Forelimb muscle (tissue), 1 donor: ENCODE measurements at places on chromosomes 12 and 14. TPM values are rescaled to one million over a fixed set of nuclear protein-coding genes. Genes with fewer than 3 reads are reported as not detected.

GRCh38 chr14:103129301-103130016, 6.2 kb downstream of the TNFAIP2 start:
- no peak for DNase-seq

DNA sequence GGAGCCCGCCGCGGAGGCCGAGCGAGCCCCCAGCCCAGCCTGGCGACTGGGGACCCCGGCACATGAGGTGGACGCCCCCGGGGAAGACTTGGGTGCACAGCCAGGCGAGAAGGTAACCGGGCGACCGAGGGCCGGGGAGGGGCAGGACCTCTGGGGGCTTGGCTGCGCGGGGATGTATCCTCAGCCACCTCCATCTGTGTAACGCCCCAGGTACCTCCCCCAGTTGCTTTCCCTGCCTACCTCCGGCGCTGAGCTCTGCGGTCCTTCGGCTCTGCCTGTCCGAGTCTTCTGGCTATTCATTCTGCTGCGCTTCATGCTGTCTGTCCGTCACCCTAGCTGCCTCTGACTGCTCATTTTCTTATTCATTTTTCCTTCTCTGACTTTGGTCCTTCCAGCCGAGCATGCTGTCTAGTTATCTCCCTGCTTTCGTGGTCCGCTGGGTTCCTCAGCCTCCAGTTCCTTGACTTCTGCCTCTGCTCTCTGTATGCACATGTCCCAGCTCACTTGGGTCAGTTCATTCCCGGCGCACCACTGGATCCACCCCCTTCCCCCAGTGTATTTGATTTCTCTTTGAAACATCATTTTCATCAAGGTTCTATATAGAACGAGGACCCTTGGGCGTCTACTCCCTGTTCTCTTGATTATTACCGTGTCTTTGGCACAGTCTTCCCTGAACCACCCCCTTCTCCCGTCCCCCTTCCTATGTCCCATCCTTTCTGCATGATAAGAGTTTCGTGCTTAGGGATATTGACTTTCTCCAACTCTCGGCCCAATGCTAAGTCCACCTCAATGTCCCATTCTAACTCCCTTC, 612 bp downstream of the PHC1 start:
- DNase-seq = no peak

GRCh38 chr12:29158115-29158763, 9.2 kb downstream of the FAR2 start:
- no peak for DNase-seq

The SAMD4A gene
- polyA plus RNA-seq = 65.1 TPM

GRCh38 chr14:28755198-28755815, 11.3 kb upstream of the FOXG1 start:
- no peak for DNase-seq

- DNase-seq = no peak
Measured at GRCh38 chr12:95371571-95371970, 102.4 kb upstream of the METAP2 start.

The ANKRD9 gene
- 26.4 TPM for polyA plus RNA-seq

GRCh38 chr12:65594409-65594808, 229.9 kb upstream of the HMGA2 start:
- no peak for DNase-seq

The NKX2-1 gene
- not detected for polyA plus RNA-seq

- DNase-seq = no peak
Measured at GRCh38 chr14:56860441-56860840, 50.2 kb upstream of the OTX2 start.

GRCh38 chr12:132495629-132496357, 5.8 kb downstream of the FBRSL1 start:
- DNase-seq = no peak

The NTS gene
- 0.68 TPM for polyA plus RNA-seq

- no peak for DNase-seq
Measured at GRCh38 chr12:20050221-20050620, 318.1 kb upstream of the PDE3A start.

The TAMALIN gene
- 16.3 TPM for polyA plus RNA-seq

The LBHD2 gene
- not detected for polyA plus RNA-seq

The CCDC177 gene
- not detected for polyA plus RNA-seq

The CACNA1C gene
- polyA plus RNA-seq = 3.2 TPM

The CHURC1 gene
- 38.5 TPM for polyA plus RNA-seq

The GYS2 gene
- polyA plus RNA-seq = 0.24 TPM

- DNase-seq = no peak
Measured at GRCh38 chr12:14723763-14724162, 27.4 kb upstream of the GUCY2C start.

The PRB2 gene
- polyA plus RNA-seq = not detected

The RNASE12 gene
- polyA plus RNA-seq = not detected

DNA sequence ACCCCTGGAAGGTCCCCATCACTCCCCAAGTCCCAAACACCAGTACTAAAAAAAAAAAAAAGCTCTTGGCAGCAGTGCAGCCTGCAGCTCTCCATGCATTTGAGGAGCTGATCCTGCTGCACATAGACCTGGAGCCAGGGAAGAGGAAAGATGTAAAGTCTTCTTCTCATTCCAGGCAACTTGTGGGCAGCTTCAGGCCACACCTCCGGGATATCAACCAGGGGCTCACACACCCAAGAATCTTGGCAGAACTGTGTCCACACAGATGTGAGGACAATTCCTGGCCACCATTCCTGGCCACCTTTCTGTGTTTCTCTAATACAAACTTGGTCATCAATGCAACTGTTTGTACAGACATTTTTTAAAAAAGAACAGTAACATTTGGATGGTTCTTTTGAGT, 72.7 kb downstream of the TMEM132C start:
- no peak for DNase-seq

- no peak for DNase-seq
Measured at GRCh38 chr12:67410667-67411067, 141.5 kb downstream of the CAND1 start.

The INHBE gene
- polyA plus RNA-seq = 3.8 TPM

GRCh38 chr12:127238107-127238506, 1028.9 kb upstream of the TMEM132C start:
- no peak for DNase-seq

The NTF3 gene
- polyA plus RNA-seq = 2.8 TPM

- DNase-seq = no peak
Measured at GRCh38 chr14:65637780-65638179, 225.2 kb downstream of the FUT8 start.

GRCh38 chr12:72631926-72632685, 359.9 kb downstream of the TRHDE start:
- DNase-seq = no peak

DNA sequence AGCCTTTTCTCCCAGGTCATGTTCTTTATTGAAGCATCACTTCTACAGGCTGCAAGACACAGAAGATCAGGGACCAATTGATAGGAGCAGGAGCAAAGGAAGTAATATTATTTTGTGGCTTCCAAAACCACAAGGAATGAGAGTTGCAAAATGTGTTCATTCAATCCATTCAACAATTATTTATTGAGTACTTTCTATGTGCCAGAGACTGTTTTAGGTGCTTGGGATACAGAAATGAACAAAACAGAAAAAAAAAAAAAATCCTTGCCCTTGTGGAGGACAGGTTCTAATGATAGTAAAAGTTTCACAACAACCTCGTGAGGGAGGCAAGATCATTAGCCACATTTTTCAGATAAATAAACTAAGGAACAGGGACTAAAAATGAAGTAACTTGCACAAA, 20.1 kb upstream of the DACT1 start:
- DNase-seq = no peak

DNA sequence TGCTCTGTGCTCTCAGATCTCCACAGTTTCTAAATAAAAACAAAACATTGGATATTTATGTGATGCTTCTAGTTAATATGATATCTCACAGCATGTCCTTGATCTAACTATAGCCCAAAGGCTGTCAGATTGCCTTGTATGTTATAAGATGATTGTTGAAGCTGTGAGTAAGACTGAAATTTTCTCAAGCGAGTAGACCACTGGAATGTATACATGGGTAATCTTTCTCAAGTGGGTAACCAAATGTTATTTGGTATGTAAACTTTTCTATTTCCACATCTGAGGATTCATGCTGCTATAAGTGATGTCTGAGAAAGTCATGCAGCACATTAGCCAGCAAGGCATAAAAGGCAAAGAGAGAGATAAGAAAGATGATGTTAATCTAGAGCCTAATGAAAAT, 886.7 kb downstream of the NRXN3 start:
- DNase-seq = no peak

- no peak for DNase-seq
Measured at GRCh38 chr14:25308244-25308643, 258.3 kb upstream of the STXBP6 start.

DNA sequence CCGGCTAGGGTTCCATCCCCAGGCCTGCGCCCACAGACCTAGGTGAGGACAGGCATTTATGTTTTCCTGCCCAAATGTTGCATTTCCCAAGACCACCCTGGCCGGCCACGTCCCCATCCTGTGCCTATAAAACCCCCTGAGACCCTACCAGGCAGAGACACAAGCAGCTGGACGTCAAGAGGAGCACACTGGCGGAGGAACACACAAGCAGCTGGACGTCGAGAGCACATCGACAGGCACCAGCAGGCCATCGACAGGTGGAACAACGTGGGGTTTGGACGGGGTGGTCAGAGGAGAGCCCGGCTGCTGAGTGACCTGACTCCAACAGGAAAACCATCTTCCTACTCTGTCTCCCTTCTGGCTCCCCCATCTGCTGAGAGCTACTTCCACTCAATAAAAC, 19.6 kb upstream of the LDHB start:
- DNase-seq = no peak

DNA sequence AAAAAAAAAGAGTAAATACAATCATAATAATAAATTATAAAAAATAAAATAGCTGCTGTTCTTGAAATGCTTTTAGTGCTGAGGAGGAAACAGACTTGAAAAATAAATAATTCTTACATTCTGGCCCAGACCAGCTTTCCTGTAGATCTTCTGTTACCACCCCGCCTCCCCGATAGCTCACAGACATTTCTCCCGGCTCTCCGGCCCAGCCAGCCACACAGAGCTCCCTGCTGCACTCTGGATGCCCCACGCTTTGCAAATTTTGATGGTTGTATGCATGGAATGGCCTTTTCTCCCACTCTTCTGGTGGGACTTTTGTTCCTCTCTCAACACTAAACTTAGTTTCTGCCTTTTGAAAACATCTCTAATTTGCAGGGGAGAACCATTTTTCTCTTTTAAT, 249.3 kb downstream of the ATP23 start:
- DNase-seq = no peak

The NFE2 gene
- 2.3 TPM for polyA plus RNA-seq

GRCh38 chr14:99806836-99807235, 13.6 kb downstream of the EML1 start:
- DNase-seq = no peak

The ZNF891 gene
- polyA plus RNA-seq = 2.2 TPM

The REP15 gene
- 0.90 TPM for polyA plus RNA-seq

GRCh38 chr12:116466536-116466935, 92.6 kb upstream of the MAP1LC3B2 start:
- no peak for DNase-seq

The CISTR gene
- polyA plus RNA-seq = not detected

- no peak for DNase-seq
Measured at GRCh38 chr12:22437031-22437806, 102.7 kb upstream of the ST8SIA1 start.

GRCh38 chr12:51678086-51678724, 87.2 kb downstream of the SCN8A start:
- no peak for DNase-seq

The ANAPC7 gene
- polyA plus RNA-seq = 62.4 TPM

The IRAK3 gene
- polyA plus RNA-seq = 4.4 TPM

DNA sequence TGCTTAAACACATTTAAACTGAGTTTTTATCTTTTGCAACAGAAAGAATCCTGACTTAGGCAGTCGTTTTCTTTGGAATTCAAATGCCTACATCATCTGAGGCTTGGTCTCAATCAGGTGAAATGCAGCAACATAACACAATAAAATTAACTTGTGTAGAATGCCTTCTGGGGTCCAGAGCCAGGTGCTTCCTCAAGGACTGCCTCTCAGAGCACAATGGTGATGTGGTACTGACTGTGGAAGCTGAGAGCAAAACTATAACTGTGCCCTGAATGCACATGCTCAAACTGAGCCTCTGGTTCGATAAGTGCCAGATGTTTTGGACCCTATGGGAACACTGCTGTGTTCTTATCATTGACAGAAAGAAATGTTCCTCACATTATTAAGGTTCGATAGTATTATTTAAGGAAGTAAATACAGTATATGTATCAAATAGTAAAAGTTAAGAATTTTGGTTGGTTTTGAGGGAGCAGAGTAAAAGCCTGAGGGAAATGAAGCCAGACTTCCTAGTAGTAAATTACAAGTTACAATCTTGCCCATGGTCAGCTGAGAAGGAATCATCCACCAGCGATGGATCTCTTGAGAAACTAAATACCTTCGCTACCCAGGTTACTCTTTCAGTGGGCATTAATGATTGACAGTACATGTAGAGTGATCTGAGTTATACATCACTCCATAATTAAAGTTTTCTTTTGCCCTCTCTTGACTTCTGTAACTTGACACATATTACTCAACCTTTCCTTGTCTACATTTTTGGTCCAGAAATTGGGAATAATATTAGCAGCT, 122.9 kb upstream of the ATP2B1 start:
- DNase-seq = no peak

- no peak for DNase-seq
Measured at GRCh38 chr12:91441246-91441645, 258.6 kb upstream of the DCN start.

DNA sequence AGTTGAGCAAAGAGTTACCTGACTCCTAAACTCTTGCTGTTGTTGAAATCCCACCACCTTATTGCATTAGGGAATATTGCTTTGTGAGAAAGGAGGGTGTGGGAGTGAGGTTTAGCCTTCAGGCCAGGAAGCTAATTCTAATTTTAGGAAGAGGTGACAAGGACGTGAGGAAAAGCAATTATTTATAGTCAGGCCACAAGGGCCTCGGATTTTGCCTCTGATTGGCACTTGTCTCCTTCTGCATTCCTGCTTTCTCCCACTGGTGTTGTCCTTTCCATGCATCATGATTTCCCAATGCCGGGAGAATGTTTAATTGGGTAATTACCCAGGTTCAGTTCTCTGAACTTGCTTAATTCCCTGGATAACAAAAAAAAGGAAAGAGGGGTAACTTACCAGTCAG, 37.9 kb upstream of the SLC38A2 start:
- DNase-seq = no peak
